ENCODE measurements at places on chromosomes 2 and 18.

DNA sequence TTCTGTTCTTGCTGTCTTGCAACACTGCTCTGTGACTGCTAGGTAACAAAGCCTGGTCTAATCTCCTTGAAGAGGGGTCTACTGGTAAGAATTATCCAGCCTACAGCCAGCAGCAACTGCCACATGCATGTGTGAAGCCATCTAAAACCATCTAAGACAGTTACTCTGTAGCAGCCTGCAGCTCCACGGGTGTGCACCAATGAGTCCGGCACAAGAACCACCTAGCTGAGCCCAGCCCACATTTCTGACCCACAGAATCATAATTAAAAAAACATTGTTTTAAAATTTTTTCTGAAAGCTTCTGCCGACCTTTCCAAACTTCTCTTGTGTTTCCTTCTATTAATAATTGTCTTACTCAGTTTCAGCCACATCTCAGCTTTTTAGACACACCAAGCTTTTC lies 102.8 kb downstream of the ZNF385B start:
- DNase-seq, result no peak

- peak; percentile 70 for DNase-seq
Measured at GRCh38 chr2:111883661-111884591, at the start of gene ANAPC1. TSS of gene ANAPC1 (minus strand) at chr2:111884193. CDS start at chr2:111880825, 3,368 bp downstream.

GRCh38 chr2:230410861-230411569 lies 5.0 kb upstream of the SP100 start:
- DNase-seq, result no peak

DNA sequence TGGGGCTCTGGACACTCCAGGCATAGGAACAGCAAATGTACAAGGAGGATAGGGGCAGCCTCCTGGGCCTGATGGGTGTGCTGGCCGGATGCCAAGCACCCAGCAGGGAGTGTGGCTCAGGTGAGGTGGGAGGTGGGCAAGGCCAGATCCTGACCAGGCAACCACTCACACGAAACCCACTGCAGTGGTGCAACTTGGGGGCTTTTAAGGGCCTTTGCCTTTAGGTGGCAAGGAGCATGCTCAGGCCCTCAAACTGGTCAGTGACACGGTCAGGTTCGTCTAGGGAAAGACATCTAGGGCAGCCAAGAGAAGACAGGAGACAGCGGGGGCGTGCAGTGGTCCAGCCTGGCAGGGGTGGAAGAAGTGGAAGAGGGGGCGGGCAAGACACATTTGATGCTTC lies 18.4 kb upstream of the TEX51 start:
- no peak for DNase-seq

- no peak for DNase-seq
Measured at GRCh38 chr2:11514904-11515303, 18.9 kb upstream of the GREB1 start.

GRCh38 chr2:9712263-9712662 lies 81.5 kb upstream of the YWHAQ start:
- no peak for DNase-seq

- no peak for DNase-seq
Measured at GRCh38 chr18:22311301-22311700, 106.4 kb downstream of the CTAGE1 start.

DNA sequence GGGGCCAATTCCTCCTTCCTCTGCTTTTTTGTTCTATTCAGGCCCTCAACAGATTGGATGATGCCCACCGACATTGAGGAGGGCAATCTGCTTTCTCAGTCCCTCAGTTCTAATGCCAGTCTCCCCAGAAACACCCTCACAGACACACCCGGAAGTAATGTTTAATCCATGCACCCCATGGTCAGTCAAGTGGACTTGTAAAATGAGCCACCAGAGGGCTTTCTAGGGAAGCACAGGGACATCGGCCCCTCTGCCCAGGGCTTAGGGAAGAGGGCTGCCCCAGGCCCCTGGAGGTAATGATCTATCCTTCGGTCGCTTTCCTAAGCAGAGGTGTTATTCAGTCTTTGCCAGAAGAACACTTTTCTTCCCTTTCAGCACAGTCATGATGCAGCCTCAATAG lies 107.4 kb downstream of the PDCL3 start:
- no peak for DNase-seq

DNA sequence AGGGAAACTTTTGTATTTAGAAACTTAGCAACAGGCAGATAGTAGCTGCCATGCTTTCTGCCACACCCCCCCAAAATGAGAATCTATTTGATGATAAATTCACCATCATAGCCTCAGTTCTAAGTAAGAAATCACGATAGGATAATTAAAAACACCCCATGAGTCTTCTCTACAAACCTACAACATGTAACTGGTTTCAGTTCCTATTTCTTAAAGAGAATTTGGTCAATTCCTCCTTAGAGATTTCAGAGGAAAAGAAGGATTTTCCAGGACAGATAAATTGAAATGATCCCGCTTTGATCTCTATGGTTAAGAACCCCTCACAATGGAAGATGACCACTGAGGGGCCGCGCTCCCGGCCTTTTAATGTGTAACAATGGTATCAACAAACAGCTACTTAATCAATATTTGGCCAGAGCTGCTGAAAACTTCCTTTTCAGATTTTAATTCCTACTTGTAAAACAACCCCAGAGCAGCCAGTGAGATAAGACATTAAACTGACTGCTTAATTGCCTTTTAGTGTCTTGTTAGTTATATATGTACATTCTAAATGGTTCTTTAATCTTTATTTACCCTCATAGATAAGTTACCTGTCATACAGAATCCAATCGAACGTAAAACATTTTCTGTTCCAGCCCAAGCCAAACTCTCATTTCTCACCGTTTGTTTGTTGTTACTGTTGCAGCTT lies 10.1 kb downstream of the PAX3 start:
- DNase-seq, result no peak

GRCh38 chr2:188956961-188957360 lies 17.2 kb upstream of the COL3A1 start:
- DNase-seq, result no peak

GRCh38 chr18:77066101-77066500 lies 66.5 kb downstream of the MBP start:
- DNase-seq, result no peak

GRCh38 chr18:10252952-10253705 lies 201.3 kb upstream of the APCDD1 start:
- DNase-seq, result no peak

GRCh38 chr2:26344581-26345282 lies 1.2 kb upstream of the SELENOI start:
- DNase-seq, result peak; percentile 5

DNA sequence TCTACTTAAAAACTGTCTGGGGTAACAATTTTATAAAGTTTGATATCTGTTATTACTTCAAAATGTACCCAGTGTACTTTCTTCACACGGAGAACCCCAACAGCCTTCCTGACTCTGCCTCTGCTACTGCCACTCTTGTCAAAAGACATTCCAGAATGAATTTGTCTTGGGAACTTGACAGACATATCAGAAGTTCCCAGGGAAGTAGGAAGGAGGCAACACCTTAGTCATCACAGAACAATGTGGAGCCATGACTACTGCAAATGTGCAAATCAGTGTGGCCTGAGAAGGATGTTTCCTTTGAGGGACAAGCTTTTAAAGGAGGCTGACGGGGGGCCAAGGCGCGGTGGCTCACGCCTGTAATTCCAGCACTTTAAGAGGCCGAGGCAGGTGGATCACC lies 133.8 kb upstream of the RNF152 start:
- no peak for DNase-seq

- no peak for DNase-seq
Measured at GRCh38 chr18:79472176-79472575, 76.4 kb downstream of the NFATC1 start.

GRCh38 chr2:127715778-127716449 lies 14.6 kb downstream of the SFT2D3 start:
- DNase-seq, result no peak
